ENCODE measurements at places on chromosomes 1 and 21. TPM values are rescaled to one million over a fixed set of nuclear protein-coding genes. Genes with fewer than 3 reads are reported as not detected.

Gene TMEM201
- 37.3 TPM for total RNA-seq

DNA sequence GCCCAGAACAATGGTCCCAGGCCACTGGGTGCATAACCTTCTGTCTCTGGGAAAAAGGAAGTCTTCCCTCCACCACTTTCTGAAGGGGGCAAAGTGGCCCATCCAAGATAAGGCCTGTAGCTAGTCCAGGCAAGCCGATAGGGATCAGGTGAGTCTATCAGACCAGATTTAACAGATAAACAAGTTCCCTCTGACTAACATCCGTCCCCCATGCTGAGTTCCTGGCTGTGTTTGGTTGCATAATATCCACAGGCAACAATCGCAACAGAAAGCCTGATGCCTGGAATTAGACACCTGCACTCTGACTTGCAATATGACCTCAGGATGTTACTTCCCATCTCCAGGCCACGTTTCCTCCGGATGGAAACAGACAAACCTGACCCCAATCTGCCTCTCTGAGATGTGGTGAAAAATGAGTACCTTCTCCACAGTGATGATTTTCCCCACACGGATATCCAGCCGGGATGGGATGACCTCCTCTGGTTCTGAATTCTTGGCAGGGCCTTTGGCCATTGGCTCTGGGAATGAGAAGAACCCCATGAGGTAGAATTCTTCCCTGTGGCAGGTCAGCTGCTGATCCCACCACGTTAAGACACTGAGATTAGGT lies 36.4 kb downstream of the YARS1 start:
- H3K27me3 ChIP-seq, result no peaks in the 10 kb centered on the region
- no peak for DNase-seq
- H3K4me1 ChIP-seq, result no peaks in the 10 kb centered on the region
- no peak overlapping the region for H3K27ac ChIP-seq
- H3K4me3 ChIP-seq, result no peak overlapping the region
- peaks cover 14% of the 10 kb centered on the region for H3K36me3 ChIP-seq

DNA sequence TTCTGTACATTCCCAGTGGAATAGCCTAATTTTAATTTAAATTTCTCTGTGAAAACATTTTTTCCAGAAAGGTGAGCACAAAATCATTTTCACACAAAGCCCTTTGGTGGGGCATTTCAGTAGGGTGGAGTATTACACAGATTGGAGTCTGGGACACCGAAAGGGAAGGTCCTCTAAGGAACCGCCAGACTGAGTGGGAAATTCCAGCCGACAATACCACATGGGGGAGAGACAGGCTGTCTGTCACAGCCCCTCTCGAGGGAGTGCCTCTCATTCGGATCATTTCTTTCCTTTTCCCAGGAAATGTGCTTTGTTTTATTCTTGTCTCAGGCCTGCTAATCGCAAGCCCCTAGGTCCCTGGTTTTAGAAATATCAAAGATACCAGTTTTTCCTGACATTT lies 150.6 kb upstream of the HOOK1 start:
- H3K27ac ChIP-seq, result no peak overlapping the region
- DNase-seq, result no peak
- H3K36me3 ChIP-seq, result no peaks in the 10 kb centered on the region
- H3K27me3 ChIP-seq, result no peaks in the 10 kb centered on the region
- peaks cover 2% of the 10 kb centered on the region for H3K4me1 ChIP-seq
- no peak overlapping the region for H3K4me3 ChIP-seq

GRCh38 chr1:28213315-28213714 lies 19.5 kb downstream of the DNAJC8 start:
- H3K27me3 ChIP-seq, result no peaks in the 10 kb centered on the region
- peak overlapping the region; percentile 53 for H3K27ac ChIP-seq
- peaks cover 22% of the 10 kb centered on the region for H3K4me1 ChIP-seq
- peaks cover 60% of the 10 kb centered on the region for H3K36me3 ChIP-seq
- no peak overlapping the region for H3K4me3 ChIP-seq
- no peak for DNase-seq

DNA sequence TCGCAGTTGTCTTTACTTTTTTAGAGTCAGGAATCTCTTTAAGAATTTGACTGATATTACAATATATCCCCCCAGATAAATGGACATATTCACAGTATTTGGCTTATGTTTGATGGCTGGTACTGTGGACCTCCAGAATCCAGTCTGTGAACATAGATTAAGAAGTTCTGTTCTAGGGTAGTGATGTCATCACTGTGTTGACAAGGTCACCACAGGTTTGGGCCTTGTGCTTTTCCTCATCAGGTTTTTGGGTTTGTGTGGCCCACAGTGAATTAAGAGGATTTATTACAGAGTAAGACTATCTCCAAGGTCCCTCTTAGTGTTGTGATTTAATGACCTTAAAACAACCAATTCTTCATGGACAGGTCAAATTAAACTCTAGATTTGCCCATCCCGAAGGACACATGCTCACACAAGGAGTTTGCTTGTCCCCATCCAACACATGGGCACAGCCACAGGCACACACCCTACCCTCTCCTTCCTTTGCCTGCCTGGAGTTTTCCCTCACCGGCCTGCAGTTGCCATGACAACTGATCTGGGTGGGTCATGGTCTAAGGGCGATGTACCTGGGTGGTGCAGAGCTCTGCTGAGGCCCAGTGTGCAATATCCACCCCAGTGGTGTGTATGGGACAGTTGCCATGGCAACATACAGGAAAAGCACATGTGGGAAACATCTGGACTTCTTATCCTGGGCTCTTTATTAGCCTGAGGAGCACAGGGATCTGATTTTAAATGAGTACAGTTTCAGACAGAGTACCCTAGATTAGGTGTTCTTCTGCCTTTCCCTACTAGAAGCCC lies 98.6 kb downstream of the NAV1 start:
- DNase-seq, result no peak
- no peaks in the 10 kb centered on the region for H3K36me3 ChIP-seq
- peaks cover 18% of the 10 kb centered on the region for H3K4me1 ChIP-seq
- H3K27ac ChIP-seq, result no peak overlapping the region
- H3K27me3 ChIP-seq, result no peaks in the 10 kb centered on the region

GRCh38 chr21:22728091-22728490 lies 1729.9 kb downstream of the NCAM2 start:
- no peaks in the 10 kb centered on the region for H3K4me1 ChIP-seq
- no peak overlapping the region for H3K4me3 ChIP-seq
- DNase-seq, result no peak
- no peak overlapping the region for H3K27ac ChIP-seq
- no peaks in the 10 kb centered on the region for H3K27me3 ChIP-seq
- H3K36me3 ChIP-seq, result no peaks in the 10 kb centered on the region

DNA sequence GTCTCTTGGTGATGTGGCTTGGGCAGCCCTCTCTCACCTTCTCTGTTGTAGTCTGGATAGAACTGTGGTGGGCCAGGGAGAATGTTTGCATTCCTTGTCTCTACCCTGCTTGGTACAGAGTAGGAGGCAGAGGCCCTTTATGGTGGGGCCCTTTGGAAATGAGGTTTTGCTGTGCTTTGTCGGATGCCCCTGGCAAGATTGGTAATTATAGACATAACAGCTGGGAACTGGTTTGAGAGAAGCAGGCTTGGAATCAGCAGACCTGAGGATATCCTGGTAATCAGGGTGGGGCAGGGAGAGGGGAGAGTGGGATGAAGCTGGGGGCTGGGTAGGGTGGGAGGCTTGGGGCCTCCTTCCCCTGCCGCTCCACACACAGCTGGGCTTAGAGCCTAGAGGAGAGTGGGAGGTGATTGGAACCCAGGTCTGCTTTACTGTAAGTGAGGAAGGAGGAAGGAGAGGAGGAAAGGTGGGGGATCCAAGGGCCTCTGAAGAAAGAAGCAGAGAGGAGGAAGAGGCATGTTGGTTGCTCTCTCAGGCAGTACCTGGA lies 5.0 kb downstream of the VANGL2 start:
- H3K27me3 ChIP-seq, result no peaks in the 10 kb centered on the region
- H3K27ac ChIP-seq, result no peak overlapping the region
- peaks cover 4% of the 10 kb centered on the region for H3K4me1 ChIP-seq

- no peaks in the 10 kb centered on the region for H3K36me3 ChIP-seq
- H3K4me1 ChIP-seq, result no peaks in the 10 kb centered on the region
- peaks cover 45% of the 10 kb centered on the region for H3K27me3 ChIP-seq
- no peak overlapping the region for H3K4me3 ChIP-seq
- no peak overlapping the region for H3K27ac ChIP-seq
- no peak for DNase-seq
These were observed 19.7 kb upstream of the RIPK4 start for GRCh38 chr21:41786509-41786987.

GRCh38 chr1:234875328-234875952 lies 253.2 kb downstream of the TOMM20 start:
- no peaks in the 10 kb centered on the region for H3K27me3 ChIP-seq
- no peaks in the 10 kb centered on the region for H3K36me3 ChIP-seq
- peak overlapping the region; percentile 63 for H3K27ac ChIP-seq
- H3K4me3 ChIP-seq, result no peak overlapping the region
- peaks cover 24% of the 10 kb centered on the region for H3K4me1 ChIP-seq

DNA sequence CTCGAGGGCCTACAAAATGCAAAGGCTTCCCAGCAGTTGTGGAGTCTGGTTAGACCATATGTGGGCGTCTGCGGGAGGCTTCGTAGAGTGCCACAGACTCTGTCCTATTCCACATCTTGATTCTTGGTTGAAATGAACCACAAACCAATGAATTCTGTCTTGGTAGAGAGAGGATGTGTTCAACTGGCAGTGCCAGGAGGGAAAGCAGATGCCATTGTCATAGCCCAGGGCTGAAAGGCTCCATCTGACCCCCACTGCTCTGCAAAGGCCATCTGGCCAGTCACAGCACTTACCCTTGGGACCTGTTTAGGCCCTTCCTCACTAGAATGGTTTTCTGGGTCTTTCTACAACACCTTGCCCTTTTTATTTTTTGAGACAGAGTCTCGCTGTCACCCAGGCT lies 22.1 kb downstream of the ACOT11 start:
- H3K27ac ChIP-seq, result peak overlapping the region; percentile 61
- no peaks in the 10 kb centered on the region for H3K27me3 ChIP-seq
- H3K4me3 ChIP-seq, result no peak overlapping the region
- no peak for DNase-seq
- H3K36me3 ChIP-seq, result no peaks in the 10 kb centered on the region

GRCh38 chr1:47104816-47105215 lies 32.4 kb upstream of the CYP4A22 start:
- no peak overlapping the region for H3K4me3 ChIP-seq
- H3K4me1 ChIP-seq, result no peaks in the 10 kb centered on the region
- no peaks in the 10 kb centered on the region for H3K27me3 ChIP-seq
- H3K27ac ChIP-seq, result no peak overlapping the region
- H3K36me3 ChIP-seq, result no peaks in the 10 kb centered on the region

DNA sequence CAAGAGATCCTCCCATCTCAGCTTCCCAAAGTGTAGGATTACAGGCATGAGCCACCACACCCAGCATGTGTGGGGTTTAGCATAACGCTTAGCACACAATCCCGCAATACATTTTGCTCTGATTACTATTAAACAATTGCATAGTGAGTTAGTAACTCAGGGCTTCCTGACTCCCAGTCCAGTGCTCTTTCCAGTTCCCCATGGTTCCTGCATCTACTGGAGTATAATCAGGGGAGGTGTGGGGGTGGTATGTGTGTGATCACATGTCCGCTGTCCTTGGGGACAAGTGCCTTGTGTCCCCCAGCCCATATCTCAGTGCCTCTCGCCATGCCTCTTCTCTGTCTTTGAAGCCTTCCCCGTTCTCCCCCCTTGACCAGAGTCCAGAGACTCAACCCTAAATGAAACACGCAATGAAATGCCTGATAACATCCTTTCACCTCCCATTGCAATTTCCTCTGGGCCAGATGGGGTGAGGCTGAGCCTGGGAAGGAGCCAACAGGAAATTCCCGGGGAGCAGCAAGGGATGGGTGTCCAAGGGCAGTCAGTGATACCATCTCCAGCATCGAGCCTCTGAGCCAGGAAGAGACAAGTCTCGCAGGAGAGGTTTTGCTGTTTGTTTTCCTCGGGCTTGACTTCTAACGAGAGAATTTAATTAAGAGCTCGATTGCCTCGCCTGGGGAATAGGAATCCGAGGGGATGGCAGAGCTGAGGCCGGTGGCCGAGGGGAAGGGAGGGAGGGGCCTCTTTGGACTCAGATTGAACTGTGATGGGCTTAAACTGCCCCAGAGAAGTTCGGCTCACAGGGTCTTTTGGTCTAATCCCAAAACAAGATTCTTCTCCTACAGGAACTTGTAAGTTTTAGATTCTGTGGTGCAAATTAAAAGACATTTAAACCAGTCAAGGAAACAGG lies 7.7 kb upstream of the HTR1D start:
- DNase-seq, result no peak
- H3K36me3 ChIP-seq, result no peaks in the 10 kb centered on the region
- no peak overlapping the region for H3K27ac ChIP-seq
- H3K27me3 ChIP-seq, result peaks cover 19% of the 10 kb centered on the region

- no peaks in the 10 kb centered on the region for H3K4me1 ChIP-seq
- no peak overlapping the region for H3K4me3 ChIP-seq
These were observed 305.6 kb downstream of the KCTD3 start for GRCh38 chr1:215872658-215873057.

GRCh38 chr1:172909606-172910326 lies 141.0 kb downstream of the TNFSF18 start:
- no peaks in the 10 kb centered on the region for H3K4me1 ChIP-seq
- H3K27ac ChIP-seq, result no peak overlapping the region
- H3K27me3 ChIP-seq, result no peaks in the 10 kb centered on the region
- no peak for DNase-seq
- H3K4me3 ChIP-seq, result no peak overlapping the region
- no peaks in the 10 kb centered on the region for H3K36me3 ChIP-seq
